ENCODE measurements at places on chromosomes 6 and 20.

- no peak for DNase-seq
These were observed 424.4 kb upstream of the MARCKS start for GRCh38 chr6:113432521-113433334.

DNA sequence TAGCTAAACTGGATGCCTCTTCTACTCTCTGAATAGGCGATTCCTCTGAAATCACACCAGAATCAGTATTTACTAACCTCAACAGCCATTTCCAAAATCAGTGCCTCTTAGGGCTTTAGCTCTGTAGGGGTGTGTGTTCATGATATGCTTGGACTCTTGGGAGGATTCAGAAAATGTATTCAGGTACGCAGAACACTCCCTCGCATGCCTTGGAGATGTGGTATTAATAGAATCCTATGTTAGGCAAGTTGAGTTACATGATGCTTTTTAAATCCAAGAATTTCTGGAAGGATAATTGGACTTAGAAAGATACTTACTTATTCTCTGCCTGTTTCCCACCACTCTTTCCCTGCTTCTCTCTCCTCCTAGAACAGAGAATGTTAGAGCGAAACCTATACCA lies 31.8 kb upstream of the PBOV1 start:
- DNase-seq: no peak

DNA sequence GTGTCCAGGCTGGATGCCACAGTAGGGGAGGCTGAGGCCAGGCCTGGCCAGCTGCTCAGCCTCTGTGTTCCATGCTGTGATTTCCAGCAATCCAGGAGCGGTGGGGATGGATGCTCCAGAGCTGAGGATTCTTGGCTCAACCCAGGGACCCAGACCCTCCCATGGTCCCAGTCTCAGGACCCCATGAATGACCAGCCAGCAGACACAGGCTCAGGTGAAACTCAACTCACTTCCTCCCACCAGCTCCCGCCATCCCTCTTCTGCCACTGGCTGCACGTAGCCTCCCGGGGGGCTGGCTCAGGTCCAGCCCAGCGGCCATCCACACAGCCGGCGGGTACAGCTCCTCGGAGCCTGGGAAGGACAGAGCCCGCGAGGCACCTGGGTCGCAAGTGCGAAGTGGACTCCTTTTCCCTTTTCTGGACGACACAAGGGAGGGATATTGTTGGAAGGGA lies 54.5 kb upstream of the DACT2 start:
- DNase-seq: no peak

GRCh38 chr6:12472601-12473038 lies 182.5 kb downstream of the EDN1 start:
- no peak for DNase-seq

GRCh38 chr20:13054011-13054410 lies 45.2 kb downstream of the SPTLC3 start:
- DNase-seq: no peak

- DNase-seq: no peak
These were observed 21.0 kb downstream of the ZMYND8 start for GRCh38 chr20:47335251-47336128.

DNA sequence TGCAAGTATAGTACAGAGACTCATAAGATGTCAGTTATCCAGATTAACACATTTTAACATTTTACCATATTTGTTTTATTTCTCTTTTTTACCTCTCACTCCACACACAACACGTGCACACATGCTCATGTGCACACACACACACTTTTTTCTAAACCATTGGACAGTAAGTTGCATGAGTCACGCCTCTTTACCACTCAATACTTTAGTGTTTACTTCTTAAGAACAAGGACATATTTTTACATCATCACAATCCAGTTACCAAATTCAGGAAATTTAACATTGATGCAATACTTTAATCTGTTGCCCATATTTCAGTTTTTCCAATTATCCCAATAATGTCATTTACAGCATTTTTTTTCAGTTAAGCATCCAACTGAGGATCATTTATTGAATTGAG lies 109.0 kb downstream of the RIN2 start:
- no peak for DNase-seq

DNA sequence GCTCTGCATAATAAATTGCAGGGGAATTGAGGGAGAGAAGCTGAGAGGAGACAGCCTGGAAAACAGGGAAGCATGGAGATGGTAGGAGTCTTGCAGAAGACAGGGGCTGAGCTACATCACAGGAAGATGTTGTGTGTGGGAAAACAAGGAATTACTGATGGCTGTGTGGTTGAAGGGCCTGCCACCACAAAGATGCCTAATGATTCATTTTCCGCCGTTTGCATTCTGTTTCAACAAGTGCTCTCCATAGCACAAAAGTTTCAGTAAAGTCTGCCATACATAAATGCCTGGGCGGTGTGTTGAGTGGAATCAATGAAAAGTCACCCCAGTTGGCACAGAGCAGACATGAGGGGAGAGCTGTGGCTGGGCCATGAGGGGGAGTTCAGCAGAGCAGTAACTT lies 5.6 kb upstream of the KLHL31 start:
- no peak for DNase-seq

- no peak for DNase-seq
These were observed 92.4 kb upstream of the FOXO3 start for GRCh38 chr6:108468346-108468745.

DNA sequence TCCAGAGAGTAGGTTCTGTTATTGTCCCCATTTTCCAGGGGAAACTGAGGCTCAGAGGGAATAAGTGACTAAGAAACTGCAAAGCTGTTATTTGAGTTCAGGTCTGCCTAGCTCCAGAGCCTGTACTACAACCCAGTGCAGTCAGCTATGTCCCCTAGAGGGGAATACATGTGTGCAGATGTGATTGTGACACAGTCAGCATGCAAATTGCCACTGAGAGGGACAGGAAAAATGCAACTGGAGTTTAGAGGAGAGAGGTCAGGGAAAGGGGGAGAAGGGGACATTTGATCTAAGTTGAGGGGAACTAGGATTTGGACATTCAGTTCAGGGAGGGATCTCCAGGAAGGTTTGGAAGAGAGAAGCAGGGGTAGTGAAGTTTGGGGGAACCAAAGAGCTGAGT lies 38.6 kb upstream of the EPB41L1 start:
- DNase-seq: no peak

GRCh38 chr6:27156874-27157458 lies 90.5 kb upstream of the PRSS16 start:
- no peak for DNase-seq

- peak; percentile 82 for DNase-seq
These were observed 43.6 kb downstream of the MDGA1 start for GRCh38 chr6:37653933-37654565.

- no peak for DNase-seq
These were observed 289.6 kb upstream of the CDH4 start for GRCh38 chr20:60962367-60963045.

GRCh38 chr20:53513489-53514298 lies 79.9 kb downstream of the ZNF217 start:
- no peak for DNase-seq

GRCh38 chr6:157537556-157537955 lies 156.6 kb downstream of the ZDHHC14 start:
- no peak for DNase-seq

- no peak for DNase-seq
These were observed 7.4 kb upstream of the AHCY start for GRCh38 chr20:34310481-34311117.

DNA sequence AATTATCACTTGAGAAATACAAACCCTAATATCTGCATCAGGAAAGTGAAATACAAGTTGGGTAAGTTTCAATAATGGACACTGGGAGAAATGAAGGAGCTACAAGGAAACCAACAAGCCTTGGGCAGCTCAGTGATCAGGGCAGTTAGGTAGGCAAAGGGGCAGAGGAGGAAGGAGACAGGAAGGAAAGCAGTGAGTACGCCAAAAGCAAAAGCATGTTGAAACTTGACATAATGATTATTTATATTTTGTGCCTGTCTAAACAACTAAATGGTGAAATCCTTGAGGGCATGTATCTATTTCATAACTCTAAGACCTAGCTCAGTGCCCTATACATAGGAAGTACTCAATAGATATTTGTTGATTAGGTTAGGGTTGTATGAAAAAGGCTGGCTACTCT lies 23.3 kb downstream of the PXT1 start:
- DNase-seq: no peak

DNA sequence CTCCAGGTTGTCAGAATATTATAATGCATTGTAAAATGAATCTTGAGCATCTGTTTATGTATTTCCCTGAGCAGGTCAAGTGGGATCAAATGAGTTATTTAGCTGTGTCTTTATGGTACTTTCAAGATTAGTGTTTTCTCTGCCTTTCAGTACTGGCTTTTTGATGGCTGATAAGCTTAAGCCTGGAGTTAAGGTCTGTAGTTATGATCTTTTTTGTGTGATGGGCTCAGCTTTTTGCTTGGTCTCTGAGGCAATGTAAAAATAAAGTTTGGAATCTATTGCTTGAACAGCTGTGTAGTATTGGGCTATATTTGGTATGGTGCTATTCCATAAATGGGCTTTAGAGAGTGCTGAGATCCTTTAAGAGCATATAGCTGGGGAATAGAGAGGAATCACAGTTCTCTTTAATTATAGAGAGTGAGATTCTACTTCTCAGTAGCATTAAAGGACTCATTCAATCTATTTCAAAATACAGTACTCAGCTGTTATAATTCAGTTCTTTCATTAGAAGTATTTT lies 40.7 kb downstream of the ZNF451 start:
- no peak for DNase-seq

- DNase-seq: no peak
These were observed 17.0 kb downstream of the GHRH start for GRCh38 chr20:37244572-37244957.

- no peak for DNase-seq
These were observed 52.8 kb upstream of the PNRC1 start for GRCh38 chr6:89027756-89028155.

- DNase-seq: no peak
These were observed 39.7 kb upstream of the COL10A1 start for GRCh38 chr6:116165596-116165995.

DNA sequence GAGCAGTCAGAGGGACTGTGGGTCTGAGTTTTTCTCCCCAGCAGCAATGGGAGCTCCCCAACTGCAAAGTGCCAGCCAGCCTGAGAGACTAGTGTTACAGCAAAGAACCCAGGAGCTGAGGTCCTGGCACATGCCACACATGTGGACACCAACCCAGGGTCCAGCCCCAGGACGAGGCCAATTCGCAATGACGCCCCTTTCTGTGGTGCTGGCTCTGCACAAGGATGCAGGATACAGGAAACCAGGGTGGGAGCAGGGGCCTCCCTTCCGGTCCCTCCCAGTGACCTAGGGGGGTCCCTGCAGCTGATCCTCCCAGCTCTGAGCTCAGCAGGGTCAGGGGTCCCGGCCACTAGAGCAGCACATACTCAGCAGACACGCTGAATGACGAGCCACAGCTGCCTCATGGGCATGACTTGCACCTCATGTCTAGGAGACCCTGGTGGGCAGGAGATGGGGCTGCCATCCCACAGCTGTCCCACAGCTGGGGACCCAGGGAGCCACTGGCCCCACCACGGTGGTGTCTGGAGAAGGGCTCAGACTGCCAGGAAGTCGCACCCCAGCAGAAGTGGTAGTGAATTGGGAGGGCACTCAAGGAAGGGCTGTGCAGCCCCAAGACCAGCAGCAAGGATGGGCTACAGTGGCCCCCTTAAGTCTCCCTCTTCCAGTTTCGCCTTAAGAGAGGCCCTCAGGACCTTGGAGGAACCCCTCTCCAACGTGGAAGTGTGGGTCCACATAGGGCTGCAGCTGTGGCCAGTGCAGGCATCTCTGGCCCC lies 3.6 kb downstream of the ARFRP1 start:
- DNase-seq: no peak

GRCh38 chr20:38559764-38560163 lies 21.2 kb upstream of the ADIG start:
- DNase-seq: no peak

- DNase-seq: no peak
These were observed 9.0 kb downstream of the NPEPL1 start for GRCh38 chr20:58701431-58702160.

Data from activated T-cell treated with anti-CD3 and anti-CD28 coated beads, Interleukin-2, amount 50 U/mL, for 48 hours (primary cell).